ENCODE measurements at places on chromosomes 12 and 14.

- DNase-seq = no peak
These were observed 28.8 kb downstream of the VCPKMT start for GRCh38 chr14:50087341-50088116.

DNA sequence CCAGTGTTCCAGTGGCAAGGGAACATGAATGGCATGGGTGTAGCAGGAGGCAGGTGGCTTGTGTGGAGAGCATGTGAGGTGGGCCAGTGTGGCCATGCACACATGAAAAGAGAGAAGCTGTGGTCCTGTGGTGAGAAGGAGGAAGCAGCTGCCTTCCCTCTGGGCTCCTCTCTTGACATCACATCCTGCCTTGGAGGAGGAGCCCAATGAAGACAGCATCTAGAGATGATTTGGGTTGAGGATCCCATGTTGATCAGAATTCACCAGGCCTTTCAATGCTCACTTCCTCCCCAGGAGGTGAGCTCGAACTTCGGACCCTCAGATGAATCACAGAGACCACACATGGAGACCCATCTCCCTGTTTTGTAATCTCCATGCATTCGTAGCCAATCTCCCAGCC lies 82.6 kb downstream of the LRRC74A start:
- DNase-seq = no peak

- DNase-seq = no peak
These were observed 7.9 kb upstream of the GNG2 start for GRCh38 chr14:51852541-51852940.

DNA sequence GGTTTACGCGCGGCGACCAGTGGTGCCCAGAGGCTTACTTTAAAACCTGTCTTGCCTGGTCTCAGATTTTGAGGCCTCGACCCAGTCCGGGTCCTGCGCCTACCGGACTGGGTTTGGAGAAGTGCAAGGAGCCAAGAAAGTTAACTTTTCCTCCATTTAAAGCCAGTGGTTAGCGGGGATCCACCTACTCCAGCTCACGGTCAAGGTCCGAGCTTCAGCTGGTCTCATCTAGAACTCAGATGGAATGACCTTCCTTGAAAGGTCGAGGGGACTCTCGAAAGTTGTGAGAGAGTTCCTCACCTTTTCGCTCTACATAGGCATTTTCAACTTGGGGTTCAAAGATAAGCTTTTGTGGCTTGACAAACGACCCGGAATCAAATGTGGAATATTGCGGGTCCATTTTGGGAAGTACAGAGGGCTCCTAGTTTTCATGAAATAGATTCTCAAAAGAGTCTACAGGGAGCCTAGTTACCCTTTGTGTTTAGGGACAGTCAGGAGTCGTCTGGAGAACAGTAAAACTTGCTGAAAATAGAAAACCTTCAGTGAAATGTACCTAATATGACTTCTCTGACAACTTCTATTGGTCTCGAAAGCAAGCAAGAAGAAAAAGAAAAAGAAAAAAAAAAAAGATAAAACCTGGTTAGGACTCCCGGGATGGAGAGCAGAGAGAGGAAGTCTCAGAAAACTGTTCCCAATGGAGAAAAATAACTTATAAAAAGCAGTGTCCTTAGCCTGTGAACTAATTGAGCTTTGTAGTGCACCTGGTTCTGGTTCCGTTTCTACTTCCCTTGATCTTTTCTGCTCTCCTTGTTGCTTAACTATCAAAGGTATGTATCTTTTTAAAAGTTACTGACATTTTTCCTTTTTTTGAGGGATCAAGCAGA lies 1.4 kb downstream of the KCNMB4 start:
- DNase-seq = no peak

GRCh38 chr14:74985028-74985310 lies 17.8 kb upstream of the EIF2B2 start:
- DNase-seq = no peak

- no peak for DNase-seq
These were observed 498 bp downstream of the PIANP start for GRCh38 chr12:6699989-6700645.

GRCh38 chr14:100376751-100377171 lies 53.6 kb downstream of the SLC25A47 start:
- no peak for DNase-seq

DNA sequence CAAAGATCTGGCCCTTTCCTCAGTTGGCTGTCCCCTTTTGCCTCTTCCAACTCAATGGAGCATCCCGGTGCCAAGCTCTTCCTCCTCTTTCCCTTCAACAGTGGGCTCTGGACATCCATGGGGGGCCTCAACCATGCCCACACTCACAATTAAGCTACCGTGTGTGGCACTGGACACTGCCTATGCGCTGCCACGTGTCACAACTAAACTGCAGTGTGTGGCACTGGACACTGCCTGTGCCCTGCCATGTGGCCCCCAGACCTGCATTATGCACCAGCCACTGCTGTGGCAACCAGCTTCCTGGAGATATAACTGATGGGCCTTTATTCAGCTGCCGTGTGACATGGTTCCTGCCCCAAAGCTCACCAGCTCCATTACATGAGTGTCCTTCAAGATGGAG lies 179.1 kb downstream of the KCNA5 start:
- DNase-seq = no peak

DNA sequence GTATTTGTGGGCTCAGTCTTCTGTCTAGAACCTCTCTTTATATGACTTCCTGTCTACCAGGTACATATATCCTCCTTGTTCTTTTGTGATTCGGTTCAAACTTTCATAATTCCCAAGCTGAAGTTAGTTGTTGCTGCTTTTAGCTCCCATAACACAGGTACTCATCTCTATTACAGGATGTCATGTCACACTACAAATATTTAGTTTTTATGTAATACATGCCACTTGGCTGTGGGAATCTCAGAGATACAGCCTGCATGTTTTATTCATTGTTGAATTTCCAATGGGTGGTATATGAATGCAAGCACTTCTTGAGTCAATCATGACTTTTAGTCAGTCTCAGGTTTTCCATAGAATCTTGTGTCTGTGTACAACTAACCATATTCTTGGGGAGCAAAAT lies 122.7 kb downstream of the SINHCAF start:
- no peak for DNase-seq

DNA sequence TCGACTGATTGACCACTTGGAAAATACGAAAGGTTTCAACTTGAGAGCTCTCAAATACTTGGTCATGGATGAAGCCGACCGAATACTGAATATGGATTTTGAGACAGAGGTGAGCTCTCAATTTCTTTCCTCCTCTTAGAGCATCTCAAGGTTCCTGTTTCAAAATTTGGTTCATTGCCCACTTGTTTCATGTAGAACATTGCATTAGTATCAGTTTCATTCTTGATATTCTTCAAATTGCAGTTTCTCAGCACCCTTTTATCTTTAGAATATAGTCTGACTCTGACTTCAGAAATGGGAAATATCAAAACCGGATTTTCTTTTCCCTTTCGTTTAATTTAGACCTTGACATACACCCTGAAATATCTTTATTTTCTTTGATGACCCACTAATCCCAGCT lies 8.8 kb downstream of the DDX47 start:
- DNase-seq = no peak

- DNase-seq = no peak
These were observed 1168.8 kb downstream of the GALC start for GRCh38 chr14:86824167-86824566.
